ENCODE measurements at places on chromosomes 1 and 21.

- DNase-seq, result no peak
Measured at GRCh38 chr1:58576325-58576726, 726 bp downstream of the TACSTD2 start.

- no peak for DNase-seq
Measured at GRCh38 chr1:33814166-33814565, 49.7 kb upstream of the HMGB4 start.

- DNase-seq, result no peak
Measured at GRCh38 chr1:235351441-235351840, 15.8 kb upstream of the TBCE start.

GRCh38 chr1:160570840-160571239, 8.5 kb downstream of the CD84 start:
- no peak for DNase-seq

GRCh38 chr1:61171974-61172373, 89.6 kb downstream of the NFIA start:
- DNase-seq, result no peak

DNA sequence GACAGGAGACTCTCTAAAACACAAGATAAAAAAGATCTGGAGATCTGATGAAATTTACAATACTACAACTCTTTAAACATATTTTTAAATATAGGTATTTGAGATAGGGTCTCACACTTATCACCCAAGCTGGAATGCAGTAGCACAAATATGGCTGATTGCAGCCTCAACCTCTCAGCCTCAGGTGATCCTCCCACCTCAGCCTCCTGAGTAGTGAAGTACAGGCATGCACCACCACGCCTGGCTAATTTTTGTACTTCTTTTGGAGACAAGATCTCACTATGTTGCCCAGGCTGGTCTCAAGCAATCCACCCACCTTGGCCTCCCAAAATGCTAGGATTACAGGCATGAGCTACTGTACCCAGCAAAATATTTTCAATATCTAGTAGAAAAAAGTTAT, 170.0 kb upstream of the NR5A2 start:
- DNase-seq, result no peak

DNA sequence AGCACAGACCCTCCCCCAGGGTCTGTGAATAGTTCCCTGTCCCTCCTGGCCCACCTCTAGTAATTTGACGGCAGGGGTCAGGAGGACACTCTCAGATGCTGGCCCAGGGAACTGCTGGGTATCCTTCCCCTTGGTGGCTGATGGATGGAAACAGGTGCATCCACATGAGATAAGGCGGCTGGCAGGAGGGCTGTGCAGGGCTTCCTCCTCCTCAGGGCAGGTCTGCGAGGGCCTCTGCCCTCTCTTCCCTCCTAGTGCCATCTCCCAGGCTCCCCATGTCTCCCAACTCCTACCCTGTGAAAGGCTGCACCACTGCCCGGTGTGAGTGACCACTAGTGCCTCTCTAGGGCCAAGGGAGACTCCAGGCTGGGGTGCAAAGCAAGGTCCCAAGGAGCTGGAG, 123.9 kb downstream of the GLIS1 start:
- DNase-seq, result no peak

GRCh38 chr1:203273869-203274602, 31.3 kb upstream of the BTG2 start:
- DNase-seq, result no peak

DNA sequence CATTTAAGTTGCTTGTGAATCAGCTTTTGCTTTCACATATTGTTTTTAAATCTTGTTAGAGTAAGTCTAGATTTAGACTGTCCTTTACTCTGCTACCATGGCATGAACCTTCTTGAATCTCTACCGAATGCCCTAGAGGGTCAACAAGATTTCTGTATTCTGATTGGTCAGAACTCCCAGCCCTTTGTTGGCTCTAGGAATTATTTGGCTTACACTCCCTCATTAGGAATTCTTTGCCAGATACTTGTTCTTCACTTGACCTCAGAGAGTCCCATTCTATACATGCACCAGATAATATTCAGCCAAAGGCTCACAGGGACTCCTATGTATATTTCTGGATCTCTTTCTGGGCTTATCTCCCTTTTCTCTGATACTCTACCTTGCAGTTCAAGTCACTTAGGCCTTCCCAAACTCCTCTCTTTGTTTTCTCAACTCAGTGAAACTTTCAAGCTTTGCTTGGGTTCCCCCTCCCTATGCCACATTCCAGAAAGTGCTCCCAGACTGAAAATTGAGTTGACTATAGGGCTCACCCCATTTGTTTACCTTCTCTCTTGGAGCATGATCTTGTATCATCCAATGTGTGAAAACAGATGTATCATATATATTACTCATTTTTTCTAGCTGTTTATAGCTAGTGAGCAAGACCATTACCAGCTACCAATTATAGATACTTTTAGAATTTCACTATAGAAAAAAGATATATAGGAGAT, 405.0 kb downstream of the PLPP3 start:
- DNase-seq, result no peak

DNA sequence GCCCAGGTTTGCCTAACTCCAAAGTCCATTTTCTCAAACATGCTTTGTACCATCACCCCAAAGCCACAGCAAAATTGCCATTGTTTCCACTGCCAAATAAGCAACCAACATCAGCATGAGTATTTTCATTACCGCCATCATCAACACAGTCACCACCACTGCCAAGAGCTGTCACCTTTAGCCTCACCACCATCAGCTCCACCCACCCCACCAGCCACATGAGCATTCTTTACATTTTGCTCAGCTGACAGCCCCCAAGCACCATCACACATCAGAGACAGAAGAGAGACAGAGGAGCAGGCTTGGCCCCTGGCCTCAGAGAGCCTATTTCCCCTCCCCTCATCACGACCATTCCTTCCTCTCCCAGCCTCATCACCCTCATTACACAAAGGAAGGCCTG, 42.7 kb downstream of the TAS1R2 start:
- DNase-seq, result no peak

- DNase-seq, result no peak
Measured at GRCh38 chr1:230975636-230976035, 3.0 kb downstream of the TTC13 start.

- no peak for DNase-seq
Measured at GRCh38 chr1:85454214-85454613, 10.7 kb downstream of the DDAH1 start.

DNA sequence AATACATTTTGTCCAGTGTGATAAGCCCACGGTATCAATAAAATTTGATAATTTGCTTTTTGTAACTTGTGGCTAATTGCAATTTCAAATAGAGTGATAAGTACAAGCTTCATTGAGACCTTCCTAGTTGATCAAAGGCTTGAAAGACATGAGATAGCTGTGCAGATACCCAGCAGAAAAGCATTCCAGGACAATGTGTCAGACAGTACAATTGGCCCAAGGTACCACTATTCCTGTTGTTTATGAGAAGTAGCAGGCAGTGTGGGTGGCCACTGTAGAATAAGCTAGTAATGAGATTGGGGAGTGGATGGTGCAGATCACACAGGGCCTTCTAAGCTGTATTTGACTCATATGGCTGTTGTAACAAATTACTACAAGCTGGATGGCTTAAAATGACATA, 182.2 kb downstream of the AMY1C start:
- DNase-seq, result no peak

GRCh38 chr1:99084562-99084961, 79.9 kb upstream of the PLPPR5 start:
- no peak for DNase-seq

GRCh38 chr1:3283849-3284248, 170.6 kb upstream of the ARHGEF16 start:
- DNase-seq, result no peak

DNA sequence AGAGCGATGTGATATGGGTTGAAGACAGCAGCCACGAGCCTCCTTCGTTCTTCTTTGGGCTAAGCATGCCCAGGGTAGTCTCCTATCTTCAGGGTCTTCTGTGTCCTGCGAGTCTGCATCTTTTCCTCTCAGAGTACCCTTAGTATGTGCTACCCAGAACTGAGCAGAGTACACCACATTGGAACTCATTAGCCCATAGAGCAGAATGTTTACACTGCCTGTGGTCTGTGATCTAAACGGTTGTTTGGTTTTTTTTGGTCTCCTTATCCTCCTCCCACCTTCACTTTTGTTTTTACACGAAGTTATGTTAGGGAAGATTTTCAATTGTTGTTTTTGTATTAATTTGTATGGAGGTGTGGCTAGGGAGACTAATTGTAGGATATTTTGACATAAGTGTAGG, 126.4 kb downstream of the NEK7 start:
- no peak for DNase-seq

DNA sequence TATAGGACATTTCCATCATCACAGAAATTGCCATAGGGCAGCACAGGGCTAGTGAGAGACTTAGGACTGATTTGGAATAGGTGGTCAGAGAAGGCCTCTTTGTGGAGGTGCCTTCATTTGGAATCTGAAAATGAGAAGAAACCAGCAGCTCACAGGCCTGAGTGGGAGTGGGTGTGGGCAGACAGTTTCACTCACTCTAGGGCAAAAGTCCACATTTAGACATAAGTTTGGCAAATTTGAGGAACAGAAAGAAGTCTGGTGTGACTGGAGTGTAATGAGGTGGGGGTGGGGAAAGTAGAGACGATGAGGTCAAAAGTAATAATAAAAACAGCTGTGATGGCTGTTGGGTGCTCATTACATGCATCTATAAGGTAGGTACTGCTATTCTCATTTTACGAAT, 22.4 kb upstream of the BCAR3 start:
- no peak for DNase-seq

GRCh38 chr1:101221945-101222429, 14.8 kb upstream of the S1PR1 start:
- no peak for DNase-seq
